HT1080 (cell line): ENCODE measurements at places on chromosomes 3 and 15. TPM values are rescaled to one million over a fixed set of nuclear protein-coding genes. Genes with fewer than 3 reads are reported as not detected.
A peak's percentile ranks its signal among the peaks of the same experiment; 100 is the strongest.

DNA sequence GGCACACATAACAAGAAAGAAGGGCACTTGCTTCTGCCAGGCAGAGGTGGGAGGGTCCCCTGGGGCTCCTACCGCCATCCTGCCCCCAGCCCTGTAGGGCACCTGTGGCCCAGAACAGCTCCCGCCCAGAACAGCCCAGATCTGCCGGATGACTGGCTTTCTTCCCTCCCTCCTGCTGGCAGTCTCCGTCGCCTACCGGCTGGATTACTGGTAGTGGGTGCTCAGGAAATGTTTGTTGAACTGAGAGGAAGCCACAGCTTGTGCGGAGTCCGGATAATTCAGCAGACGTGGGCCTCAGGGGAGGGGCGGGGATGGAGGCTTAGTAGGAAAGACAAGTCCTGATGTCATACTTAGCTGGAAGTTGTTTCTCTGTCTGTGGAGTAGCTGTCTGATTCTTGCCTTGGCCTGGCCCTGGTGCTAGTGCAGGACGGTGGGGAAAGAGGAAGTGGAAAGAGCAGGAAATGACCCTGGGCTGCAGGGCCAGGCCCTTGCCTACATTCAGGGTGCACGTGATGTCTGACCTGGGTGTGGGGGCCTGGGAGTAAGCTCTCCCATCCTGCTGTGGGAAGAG, 6.7 kb downstream of the CCDC9B start:
- no peak for DNase-seq

GRCh38 chr3:182814419-182815062, 21.2 kb downstream of the ATP11B start:
- DNase-seq, result no peak

- no peak for DNase-seq
Observed at GRCh38 chr3:169122416-169122815, 541.1 kb downstream of the MECOM start.

GRCh38 chr15:69096626-69097025, 63.8 kb upstream of the GLCE start:
- DNase-seq, result no peak

Gene TF
- under 0.01 and 0.90 TPM in 2 replicates for total RNA-seq

GRCh38 chr3:12868039-12869034, 27.0 kb upstream of the RPL32 start:
- DNase-seq, result peak; percentile 72

Gene GPR62
- total RNA-seq, result 0.08 and 0.23 TPM in 2 replicates

GRCh38 chr3:61903931-61904657, 342.7 kb downstream of the PTPRG start:
- DNase-seq, result peak; percentile 27

DNA sequence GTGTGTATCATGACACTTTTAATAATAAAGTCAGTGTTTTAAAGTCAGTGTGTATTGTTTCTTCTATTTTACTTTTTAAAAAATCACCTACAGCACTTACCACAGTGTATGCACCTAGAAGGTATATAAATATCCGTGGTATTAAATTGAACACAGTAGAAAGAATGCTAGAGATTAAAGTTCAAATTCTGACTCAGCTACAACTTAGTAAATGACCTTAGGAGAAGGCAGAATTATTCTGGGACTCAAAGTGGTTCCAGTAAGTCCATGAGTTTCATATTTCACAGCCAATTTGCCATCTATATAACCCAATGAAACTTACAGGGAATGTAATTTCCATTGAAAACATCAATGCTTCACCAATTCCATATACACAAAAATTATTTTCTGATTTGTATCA, 52.7 kb upstream of the MAP4 start:
- DNase-seq, result no peak

Gene LRRC49
- total RNA-seq, result 6.2 and 6.7 TPM in 2 replicates

DNA sequence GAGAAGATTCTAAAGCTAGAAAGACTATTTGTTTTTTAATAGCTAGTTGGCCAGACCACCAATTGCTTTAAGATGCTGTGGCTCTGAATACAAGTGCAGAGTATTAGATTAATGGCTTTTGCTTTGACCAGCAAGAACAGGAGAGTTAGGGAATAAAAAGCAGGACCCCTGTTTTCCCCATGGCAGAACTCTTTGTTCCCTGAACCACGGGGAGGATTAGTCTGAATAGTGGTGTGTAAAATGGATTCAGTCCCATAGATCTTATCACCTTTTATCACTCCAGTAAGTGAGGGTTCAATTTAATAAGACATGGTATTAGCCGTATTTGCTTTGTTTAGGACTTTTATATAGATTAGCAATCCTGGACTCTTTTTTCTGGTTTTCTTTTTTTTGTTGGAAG, 562.6 kb upstream of the DPPA4 start:
- no peak for DNase-seq

DNA sequence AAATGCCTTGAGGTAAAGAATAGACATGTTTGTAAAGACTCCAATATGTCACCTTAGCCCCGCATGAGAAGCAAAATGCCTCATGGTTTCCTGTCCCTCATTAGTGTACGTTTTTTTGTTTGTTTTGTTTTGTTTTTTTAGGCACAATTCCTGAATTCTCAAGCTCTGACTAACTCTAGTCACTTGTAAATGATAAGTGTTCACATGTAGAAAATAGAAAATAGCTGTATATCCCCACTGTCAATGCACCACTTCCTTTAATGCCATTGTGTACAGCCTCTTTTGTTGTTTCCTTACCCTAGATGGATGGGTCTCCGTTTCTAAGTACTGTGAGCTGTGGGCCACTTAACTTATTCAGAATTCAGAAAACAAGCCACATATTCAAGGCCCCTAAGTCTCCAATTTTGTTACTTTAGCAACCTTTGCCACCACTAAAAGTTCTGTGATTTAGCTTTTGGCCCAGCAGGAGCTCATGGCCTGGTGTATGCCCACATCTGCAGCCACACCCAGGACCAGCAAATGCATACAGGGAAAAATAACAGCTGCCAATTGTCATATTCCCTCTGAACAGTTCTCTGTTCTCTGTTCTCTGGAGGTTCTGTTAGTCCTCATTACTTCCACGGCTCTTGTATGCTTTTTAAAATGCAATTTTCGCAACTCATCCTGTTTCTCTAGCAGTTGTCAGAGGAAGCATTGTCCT, 655.5 kb downstream of the GBE1 start:
- peak; percentile 68 for DNase-seq

- no peak for DNase-seq
Observed at GRCh38 chr3:195460091-195460713, 17.4 kb upstream of the ACAP2 start.

GRCh38 chr3:180690061-180690460, 10.8 kb upstream of the CCDC39 start:
- no peak for DNase-seq

DNA sequence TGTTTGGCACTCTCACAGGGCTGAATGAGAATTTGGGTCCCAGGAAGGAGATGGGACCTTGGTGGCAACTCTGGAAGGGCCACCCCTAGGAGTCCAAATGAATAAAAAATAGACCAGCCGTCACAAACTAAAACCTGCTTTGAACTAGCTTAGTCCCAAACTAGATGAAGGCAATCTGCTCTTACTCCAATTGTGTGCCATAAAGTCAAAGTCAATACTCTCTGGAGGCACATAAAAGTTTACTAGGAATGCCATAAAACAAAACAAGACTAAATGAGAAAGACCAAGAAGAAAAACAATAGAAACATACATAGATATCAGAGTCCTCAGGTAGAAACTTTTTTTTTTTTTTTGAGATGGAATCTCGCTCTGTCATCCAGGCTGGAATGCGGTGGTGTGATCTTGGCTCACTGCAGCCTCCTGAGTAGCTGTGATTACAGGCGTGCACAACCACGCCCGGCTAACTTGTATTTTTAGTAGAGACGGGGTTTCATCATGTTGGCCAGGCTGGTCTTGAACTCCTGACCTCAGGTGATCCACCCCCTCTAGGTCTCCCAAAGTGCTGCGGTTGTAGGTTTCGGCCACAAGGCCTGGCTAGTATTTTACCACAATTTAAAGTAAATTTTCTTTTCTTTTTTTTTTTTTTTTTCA, 8.1 kb downstream of the GOLGA6L2 start:
- no peak for DNase-seq

Gene SLC38A3
- total RNA-seq, result 2.2 TPM in 1 of 2 replicates, not detected in the other

- DNase-seq, result peak; percentile 69
Observed at GRCh38 chr3:141105828-141106628, 54.9 kb downstream of the SPSB4 start.

Gene DUOX1
- total RNA-seq, result not detected in 2 replicates

- no peak for DNase-seq
Observed at GRCh38 chr15:63587527-63587926, 9.7 kb upstream of the FBXL22 start.

Gene DUOX2
- total RNA-seq, result under 0.01 and 0.03 TPM in 2 replicates

DNA sequence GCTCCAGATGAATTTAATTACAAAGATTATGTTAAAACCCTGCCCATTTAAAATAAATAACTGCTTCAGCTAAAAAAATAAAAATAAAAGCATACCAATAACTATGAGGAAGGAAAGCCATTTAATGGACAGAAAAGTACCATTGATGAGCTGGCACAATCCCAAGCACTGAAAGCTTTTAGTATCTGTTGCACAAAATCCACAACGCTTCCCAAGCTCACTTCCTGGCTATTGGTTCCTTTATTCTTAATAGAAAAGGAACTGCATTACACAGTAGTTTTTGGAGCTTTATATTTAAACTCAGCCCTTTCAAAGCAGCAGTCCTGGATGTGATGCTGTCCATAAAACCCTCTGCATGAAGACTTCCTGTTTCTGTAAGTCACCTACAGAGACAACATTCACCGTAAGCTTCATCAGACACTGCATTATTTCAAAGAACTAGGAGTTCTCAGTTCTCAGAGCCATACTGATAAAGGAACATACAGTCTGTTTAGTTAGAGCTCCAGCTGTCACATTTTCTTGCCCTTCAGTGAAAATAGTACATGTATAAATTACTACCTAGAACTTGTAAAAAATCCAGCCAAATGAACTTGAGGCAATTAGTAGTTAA, 81.5 kb downstream of the CSNK1G1 start:
- no peak for DNase-seq

Gene CASR
- not detected in 2 replicates for total RNA-seq

Gene ANKRD34C
- 0.03 and 0.29 TPM in 2 replicates for total RNA-seq

Gene ITGB5
- total RNA-seq, result 150 and 185 TPM in 2 replicates

DNA sequence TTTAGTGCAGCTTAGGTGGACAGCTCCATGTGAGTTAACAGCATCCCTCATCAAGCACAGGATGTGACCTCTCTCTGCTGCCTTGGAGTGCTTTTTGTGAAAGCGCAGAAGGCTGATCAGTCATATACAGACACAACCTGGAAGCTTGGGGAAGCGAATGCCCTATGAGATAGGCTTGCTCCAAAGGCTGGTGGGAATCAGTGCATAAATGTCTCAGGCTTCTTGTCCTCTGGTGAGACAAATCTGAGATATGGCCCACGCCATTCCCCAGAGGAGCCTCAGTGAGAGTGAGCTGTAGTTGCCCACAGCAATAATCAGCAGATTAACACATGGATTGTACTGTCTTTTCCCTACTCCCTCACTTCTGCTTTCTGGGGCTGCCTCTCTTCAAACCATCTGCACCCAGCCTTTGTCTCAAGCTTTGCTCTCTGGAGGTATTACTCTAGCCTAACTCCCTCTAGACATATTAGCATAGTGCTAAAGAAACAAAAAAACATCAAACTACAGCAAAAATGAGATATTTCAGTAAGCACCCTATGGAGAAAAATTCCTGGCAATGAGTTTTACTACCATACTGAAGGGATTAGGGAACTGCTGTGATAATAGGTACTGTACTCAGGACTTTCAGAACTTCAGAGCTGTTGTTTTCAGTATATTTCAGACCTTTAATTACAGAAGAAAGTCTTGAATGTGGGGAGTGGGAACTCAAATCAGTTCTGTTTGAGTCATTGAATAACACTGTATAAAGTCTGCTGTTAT, 113.7 kb downstream of the OXSM start:
- no peak for DNase-seq

- no peak for DNase-seq
Observed at GRCh38 chr3:32613183-32613582, 42.5 kb upstream of the DYNC1LI1 start.

GRCh38 chr15:39397883-39398282, 183.0 kb upstream of the THBS1 start:
- DNase-seq, result no peak

Gene SCN11A
- total RNA-seq, result not detected in 2 replicates

Gene NRG4
- not detected in 2 replicates for total RNA-seq

GRCh38 chr15:43183270-43183669, 1.9 kb upstream of the CCNDBP1 start:
- no peak for DNase-seq

Gene C3orf85
- total RNA-seq, result not detected in 2 replicates

DNA sequence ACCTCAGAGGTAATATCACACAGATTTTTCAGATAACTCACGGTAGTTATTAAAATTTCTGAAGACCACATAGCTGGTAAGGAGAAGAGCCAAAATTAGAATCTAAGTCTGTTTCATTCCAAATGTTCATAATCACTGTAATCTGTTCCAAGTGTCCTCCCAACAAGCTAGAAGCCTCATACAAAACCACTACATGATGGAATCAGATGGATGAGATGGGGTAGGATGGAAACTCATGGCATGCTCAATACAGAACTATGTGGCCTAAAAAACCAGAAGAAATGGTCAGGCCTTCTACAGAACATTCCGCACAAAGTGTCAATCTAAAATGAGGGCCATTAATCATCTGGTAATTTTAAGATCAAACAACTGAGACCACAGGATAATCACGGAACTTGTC, 91.8 kb downstream of the THBS1 start:
- DNase-seq, result no peak

- no peak for DNase-seq
Observed at GRCh38 chr15:74265046-74265639, 29.0 kb downstream of the CCDC33 start.

DNA sequence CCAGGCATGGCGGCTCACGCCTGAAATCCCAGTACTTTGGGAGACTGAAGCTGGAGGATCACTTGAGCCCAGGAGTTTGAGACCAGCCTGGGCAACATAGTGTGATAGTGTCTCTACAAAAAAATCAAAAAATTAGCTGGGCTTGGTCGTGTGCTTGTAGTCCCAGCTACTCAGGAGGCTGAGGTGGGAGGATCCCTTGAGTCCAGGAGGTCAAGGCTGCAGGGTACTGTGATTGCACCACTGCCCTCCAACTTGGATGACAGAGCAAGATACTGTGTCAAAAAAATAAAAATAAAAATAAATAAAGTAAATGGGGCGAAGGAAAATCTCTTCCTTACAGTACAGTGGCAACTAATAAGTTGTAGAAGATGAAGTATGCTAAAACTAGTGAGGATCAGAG, 29.6 kb downstream of the LSM3 start:
- DNase-seq, result no peak

Gene FMN1
- total RNA-seq, result 3.4 and 3.8 TPM in 2 replicates

DNA sequence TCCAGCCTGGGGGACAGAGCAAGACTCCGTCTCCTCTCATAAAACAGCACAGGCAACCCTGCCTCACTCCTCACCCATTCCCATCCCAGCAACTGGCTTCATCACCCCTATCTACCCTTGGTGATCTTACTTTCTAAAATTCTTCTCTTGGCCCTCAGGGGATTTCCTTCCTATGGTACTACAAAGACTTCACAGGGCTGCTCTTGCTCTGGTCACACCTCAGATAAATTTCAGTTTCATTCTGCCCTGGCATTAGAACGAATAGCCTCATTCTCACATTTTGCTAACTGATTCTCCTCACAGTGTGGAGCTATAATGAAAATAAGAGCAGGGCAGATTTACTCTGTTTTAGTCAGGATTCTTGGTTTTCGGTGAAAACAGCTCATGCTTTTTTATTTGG, 22.1 kb upstream of the CRBN start:
- no peak for DNase-seq
